NCI-H524 treated with DMSO at 0.1 percent for 48 hours (cell line): ENCODE measurements at places on chromosomes 2 and 18.
A peak's percentile ranks its signal among the peaks of the same experiment; 100 is the strongest.

DNA sequence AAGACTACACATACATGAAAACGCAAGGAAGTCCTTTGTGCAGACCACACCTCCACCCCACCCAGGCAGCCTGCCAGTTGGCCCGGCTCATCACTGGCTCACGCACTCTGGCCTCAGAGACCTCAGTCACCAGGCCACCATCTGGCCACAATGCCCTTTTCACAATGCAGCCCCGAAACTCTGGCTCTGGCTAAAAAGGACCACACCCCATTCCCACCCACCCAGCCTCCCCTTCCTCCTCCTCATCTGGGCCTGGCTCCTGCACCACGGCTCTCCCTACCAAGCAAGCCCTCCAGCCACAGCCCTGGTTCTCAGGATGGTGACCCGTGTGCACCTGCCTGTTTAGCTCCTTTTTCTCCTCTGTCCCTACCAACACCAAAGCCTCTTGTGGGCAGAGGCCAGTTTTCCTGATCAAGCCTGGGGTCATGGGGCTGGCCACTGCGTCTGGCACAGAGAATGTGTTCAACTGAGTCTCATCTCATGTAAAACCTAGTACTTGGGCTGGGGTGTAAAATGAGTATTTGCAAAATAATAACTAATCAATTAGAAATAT lies 7.4 kb downstream of the HDAC4 start:
- DNase-seq = no peak

GRCh38 chr2:203579730-203580129 lies 44.6 kb upstream of the RAPH1 start:
- no peak for DNase-seq

DNA sequence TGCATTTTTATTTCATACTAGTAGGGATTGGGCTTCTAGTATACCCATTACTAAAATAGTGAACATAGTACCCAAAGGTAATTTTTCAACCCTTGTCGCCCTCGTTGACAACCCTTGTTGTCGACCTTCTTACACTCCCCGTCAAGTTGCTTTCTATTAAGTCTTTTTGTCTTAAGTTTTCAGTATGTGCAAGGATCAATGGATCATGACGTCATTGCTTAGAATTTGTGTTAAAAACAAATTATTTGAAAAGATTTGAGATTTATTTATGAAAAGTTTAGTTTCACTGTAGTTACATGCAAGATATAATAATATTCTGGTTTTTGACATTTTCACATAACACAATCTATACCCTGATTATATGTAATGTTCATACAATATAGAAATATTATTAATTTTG lies 110.4 kb downstream of the CBLN2 start:
- no peak for DNase-seq

DNA sequence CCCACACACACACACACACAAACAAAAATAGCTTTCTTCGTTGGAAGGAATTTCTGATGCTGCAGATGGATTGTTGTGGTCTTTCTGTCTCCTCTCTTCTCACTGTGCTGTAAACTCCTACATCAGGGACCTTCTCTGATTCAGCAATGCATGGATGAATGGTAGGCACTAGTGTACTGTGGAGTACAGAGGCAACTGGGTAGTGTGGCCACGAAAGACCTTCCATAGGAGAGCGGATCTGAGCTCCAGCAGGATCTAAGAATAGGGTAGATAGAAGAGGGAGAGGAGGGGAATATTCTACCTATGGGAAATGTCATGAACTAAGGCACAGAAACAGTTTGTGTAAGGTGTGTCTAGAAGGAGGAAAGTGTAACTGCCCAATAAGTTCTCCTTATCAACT lies 266.8 kb downstream of the MYCN start:
- DNase-seq = no peak

DNA sequence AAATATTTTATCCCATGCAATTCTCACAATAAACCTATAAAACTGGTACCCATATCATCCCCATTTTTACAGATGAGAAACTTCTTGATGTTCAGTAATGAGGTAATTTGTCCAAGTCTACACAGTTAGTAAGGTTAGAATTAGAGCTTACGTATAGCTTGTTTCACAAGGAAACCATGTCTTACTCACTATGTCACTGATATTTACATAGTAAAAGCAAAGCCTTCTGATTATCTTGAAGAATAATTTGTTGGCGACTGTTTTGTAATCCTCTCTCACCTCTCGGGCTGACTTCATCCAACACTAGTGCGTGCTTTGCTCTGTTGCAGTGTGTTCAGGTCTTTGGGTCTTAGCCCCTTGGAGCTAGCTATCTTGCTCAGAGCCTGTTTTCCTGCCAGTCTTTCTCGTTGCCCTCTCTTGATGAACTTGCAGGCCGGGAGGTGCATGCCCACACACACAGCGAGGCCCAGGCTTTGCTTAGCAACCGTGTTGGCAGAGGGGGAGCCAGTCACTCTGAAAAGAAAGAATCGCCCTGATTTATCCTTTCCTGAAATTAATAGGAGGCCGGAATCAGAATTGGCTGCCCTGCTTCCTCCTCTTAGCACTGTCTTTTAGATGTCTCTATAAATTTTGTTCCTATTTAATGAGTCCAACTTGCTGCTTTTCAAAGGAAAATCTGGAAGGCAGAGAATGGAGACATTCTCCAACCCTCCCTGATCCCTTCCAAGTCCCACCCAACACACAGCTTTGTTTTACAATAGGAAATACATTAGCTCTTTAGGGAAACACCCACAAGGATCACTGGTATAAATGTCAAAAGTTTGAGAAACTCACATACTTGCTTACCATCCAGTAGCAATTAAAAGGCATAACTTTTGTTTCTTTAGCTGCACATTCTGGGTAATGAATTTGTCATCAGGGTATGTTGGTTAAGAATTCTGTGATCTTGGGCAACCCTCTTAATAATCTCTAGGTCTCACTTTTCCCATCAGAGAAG lies 97.6 kb upstream of the SEC11C start:
- DNase-seq = no peak

DNA sequence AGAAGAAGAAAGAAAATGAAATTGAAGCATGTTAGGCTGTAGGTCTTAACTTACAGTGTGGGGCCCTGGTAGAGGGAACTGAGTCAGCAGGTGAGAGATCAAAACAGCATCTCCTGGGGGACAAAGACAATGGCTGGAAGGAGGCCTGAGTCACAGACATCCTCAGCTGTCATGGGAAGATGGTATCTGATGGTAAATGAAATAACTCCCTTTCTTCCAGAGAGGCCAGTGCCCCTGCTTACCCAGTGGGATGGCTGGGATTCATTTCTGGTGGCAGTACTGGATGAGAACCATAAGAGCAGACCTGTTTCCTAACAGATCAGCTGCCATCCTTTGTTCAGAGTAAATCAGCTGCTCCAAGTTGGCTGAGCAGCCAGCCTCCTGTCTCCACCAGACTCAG lies 251.3 kb upstream of the EPAS1 start:
- DNase-seq = no peak

DNA sequence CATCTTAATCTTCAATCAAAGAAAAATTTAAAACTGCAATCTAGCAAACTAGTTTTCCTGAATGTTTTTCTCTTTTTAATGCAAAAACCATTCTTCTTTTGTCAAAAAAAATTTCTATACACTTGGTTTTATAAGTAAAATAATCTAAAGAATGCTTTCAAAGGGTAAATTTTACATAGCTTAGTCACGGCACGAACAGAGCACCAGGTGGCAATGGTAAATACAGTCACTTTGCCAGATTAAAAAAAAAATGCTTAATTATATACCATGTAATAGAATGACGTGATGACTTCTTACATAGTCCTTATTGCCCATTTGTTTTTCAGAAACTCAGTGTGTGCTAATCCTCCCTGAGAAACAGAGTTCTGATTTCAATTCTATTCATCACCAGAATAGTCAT lies 10.4 kb downstream of the FEZ2 start:
- no peak for DNase-seq

DNA sequence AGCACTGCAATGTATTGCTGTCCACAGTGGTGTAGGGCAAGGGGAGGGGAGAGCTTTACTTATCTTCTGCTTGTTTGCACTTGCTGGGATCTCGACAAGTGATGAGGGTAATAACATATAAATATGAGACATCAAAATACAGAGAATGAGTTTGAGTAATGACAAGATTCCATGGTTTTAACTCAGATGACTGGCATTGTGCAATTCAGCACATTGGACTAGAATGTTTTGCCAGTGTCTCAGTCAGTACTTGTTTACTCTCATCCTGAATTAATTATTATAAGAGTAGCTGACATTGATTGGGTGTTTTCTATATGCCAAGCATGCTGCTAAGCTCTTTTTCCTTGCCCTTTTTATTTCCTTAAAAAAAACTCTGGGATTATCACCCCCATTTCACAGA lies 306.7 kb upstream of the MMADHC start:
- no peak for DNase-seq

- no peak for DNase-seq
Observed at GRCh38 chr2:45190481-45190942, 181.3 kb upstream of the SIX2 start.

- no peak for DNase-seq
Observed at GRCh38 chr2:23157812-23158211, 227.2 kb upstream of the KLHL29 start.

DNA sequence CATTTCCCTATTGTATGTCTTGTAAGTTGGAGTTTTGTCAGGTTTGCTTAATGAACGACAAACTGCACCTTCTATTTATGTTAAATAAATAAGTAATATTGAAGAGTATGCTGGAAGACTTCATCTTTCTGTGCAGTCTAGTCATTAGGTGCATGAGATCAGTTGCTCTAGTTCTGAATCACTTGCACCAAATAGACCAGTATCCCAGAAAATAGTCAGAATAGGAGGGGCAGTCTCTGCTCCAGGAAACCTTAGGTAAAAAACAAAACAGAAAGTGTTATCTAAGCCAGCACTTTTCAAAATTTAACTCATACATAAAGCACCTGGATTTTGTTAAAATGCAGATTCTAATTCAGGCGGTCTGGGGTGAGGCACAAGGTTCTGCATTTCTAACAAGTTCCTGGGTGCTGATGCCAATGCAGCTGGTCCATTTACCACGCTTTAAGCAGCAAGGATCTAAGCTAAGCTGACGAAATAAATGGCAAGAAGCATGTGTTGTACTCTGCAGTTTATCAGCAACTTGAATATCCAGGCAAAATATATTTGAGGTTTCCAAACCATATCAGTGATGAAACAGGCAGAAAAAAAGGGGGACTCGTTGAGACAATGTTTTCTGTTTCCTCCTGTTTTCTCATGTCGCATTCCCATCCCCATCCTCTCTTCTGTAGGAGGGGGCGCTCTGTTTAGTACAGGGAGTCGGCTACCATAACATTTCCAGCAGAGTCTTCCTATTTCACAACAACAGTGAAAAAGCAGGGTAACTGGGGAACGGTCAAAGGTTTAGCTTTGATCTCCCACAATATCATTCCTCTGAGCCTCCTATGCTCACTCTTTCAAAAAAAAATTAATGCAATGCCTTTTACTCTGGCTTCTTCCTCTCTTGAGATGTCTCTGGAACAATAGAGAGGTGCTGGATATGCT lies 106.4 kb downstream of the MBD2 start:
- DNase-seq = no peak

GRCh38 chr2:182452456-182452990 lies 25.7 kb upstream of the PDE1A start:
- DNase-seq = no peak

DNA sequence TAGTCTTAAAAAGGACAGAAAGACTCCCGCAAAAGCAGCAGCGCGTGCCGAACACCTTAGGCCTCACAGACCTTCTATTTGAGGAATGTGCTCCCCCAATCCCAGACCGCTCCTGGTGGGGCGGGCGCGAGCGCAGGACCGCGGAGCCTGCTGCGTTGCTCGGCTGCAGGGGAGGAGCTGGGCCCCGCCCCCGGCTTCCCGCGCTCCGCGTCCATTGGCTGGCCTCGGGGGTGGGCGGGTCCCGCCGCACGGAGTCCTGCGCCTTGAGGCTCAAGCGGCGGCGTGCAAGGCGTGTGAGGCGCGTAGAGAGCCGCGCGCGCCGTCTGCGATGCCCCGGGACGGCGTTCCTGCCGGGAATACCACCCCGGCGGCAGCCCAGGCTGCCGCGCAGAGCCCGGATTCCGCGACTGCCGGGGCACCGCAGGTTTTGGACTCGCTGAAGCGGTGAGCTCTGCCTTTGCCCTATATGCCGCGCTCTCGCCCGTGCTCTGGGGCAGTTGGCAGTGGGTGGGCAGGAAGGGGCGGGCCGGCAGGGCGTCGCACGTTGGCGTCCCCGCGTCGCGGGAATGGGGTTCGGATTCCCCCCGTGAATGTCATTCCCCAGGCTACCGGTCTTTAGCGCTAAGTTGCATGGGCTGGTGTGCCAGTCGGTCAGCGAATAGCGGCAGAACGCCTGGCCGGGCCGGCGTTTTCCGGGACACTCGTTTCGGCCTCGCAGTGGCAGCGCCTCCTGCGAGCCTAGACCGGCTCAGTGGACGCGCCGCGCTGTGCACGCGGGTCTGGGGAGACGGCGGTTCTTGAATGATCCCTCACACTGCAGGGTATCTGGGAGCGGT lies 49.6 kb upstream of the PAIP2B start:
- peak; percentile 45 for DNase-seq

GRCh38 chr2:8849327-8849726 lies 11.9 kb upstream of the KIDINS220 start:
- no peak for DNase-seq

GRCh38 chr2:186835628-186836027 lies 13.3 kb downstream of the ZSWIM2 start:
- no peak for DNase-seq

- no peak for DNase-seq
Observed at GRCh38 chr2:165382362-165382761, 87.1 kb upstream of the CSRNP3 start.

DNA sequence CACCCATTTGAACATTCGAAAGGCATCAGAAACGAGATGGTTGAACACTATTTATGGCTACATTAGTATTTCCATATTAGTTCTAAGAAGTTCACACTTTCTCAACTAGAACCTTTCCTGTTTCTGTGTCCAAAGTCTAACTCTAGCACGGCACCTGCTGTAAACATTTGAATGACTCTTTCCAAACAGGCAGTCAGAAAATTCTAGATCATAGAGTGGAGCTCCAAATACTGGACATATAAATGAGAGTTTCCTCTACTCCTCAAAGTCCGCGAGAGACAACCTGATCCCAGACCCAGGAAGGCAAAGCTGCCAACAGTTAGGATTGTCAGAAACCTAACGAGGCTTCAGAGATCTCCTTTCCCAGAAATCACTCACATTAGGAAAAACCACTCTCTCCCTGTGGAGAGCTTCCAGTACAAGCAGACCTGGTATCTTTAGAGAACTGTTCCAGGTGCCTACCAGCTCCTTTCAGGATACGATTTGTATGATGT lies 10.6 kb downstream of the RND3 start:
- no peak for DNase-seq

DNA sequence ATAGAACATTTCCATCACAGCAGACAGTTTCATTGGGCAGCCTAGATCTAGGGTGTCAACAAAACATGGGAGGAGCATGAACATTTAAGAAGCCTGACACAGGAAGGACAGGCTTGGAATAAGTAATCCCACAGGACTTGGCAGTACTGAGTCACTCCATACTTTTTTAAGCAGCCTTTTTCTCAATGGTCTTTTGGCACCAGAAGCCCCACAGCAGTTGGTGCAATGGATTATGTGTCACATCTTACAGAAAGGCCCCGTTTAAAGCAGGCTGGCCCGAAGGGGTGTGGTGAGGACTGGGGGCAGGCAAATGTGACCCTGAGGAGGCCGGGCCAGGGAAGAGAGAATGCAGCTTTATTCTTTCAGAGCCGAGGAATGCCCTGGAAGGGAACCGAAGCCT lies 26.6 kb downstream of the SPTBN1 start:
- DNase-seq = no peak
